Naive B cell (primary cell): ENCODE measurements at places on chromosomes 7 and 10.
A peak's percentile ranks its signal among the peaks of the same experiment; 100 is the strongest.

GRCh38 chr7:50411332-50411731 is 38.8 kb downstream of the FIGNL1 start:
- DNase-seq: peak; percentile 44

GRCh38 chr10:47050618-47051455 is 139.6 kb downstream of the PTPN20 start:
- no peak for DNase-seq

- DNase-seq: no peak
Measured at GRCh38 chr7:32048970-32049491, 21.2 kb downstream of the PDE1C start.

- no peak for DNase-seq
Measured at GRCh38 chr10:102782673-102783551, 39.2 kb downstream of the WBP1L start.

DNA sequence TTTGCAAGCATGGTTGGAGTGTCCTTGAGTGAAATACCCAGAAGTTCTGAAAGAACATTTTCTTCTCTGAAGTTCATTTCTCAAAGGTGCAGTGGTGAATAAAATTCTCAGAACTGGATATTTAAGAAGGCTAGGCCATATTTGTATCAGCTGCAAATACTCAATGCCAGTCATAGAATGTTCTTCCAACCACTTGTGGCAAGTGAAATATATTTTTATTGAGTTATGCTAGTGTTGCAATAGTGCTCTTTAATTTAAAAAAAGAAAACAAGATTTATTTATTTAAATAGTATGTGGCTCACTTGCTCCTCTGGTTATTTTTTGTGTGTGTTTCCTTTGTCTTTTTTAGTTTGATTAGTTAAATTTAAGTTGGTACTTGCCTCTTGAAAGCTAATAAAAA is 64.5 kb downstream of the PALS2 start:
- DNase-seq: no peak

DNA sequence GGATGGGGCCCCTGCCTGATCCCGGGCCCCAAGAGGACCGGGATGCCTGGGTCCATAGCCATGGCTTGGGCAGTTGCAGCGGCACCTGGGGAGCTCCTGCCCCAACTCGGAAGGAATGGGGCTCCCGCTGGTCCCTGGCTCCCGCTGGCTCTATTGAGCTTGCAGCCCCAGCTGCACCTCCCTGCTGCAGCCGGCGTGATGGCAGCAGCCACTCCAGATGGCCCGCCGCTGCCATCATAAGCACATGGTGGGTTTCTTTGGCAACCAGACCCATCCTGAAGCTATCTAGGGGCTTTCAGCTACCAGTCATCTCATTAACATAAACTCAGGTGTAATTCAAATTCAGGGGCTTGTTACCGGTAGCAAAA is 11.1 kb upstream of the DNMBP start:
- DNase-seq: no peak

GRCh38 chr10:45451407-45451806 is 77.4 kb downstream of the ALOX5 start:
- no peak for DNase-seq

- no peak for DNase-seq
Measured at GRCh38 chr7:50261593-50261992, 42.9 kb upstream of the IKZF1 start.

DNA sequence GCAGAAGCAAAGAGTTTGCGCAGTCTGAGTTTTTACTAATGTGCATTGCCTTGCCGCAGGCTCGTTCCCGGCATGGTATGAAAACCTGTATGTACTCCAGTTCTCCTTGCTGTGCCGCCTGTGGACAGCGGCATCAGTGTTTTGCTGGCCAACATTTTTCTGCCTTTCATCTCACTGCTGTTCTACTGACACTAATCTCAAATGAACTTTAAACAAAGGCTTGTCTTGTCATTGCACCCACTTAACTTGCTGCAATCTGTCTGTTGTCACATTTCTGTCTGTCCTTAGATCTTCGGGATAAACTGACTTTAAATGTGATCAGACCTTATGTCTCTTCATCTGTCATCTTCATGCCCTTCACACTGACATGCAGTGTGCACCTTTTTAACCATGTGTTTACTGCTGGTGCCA is 71.7 kb upstream of the ZNRF2 start:
- no peak for DNase-seq

DNA sequence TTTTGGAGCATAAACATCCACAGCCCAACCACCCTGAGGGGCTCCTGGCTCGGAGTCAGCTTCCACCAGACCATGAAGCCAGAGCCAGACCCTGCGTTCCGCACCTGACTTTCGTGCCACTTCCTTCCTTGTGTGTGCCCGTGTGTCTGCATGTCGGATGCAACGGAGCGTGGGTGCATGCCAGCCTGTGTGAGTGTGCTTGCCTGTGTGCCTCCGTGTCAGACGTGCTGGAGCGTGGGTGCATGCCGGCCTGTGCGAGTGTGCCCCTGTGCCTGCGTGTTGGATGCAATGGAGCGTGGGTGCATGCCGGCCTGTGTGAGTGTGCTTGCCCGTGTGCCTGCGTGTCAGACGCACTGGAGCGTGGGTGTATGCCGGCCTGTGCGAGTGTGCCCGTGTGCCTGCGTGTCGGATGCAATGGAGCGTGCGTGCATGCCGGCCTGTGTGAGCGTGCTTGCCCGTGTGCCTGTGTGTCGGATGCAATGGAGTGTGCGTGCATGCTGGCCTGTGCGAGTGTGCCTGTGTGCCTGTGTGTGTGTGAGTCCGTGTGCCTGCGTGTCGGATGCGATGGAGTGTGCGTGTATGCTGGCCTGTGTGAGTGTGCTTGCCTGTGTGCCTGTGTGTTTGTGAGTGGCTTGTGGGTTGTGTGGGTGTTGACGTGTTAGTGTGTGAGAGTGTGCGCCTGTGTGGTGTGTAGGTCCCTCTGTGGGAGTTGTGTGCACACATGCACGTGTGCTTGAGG is 28.1 kb upstream of the KNDC1 start:
- no peak for DNase-seq

DNA sequence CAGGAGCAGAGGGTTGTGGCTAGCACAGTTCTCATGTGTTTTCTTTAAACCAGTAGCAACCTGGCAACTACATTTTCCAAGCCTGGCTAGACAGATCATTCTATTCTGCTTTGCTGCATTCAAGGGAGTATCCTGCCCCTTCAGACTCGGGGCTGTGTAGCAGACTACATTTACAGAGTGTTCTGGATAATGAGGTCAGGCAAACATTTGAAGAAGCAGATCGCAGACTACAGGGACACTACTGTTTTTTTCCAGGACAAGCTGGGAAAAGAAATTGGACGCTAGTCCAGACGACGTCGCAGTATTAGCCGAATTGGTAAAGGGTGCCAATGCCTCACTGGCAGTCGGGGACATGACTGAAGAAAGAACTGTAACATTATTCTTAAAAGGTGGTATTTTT is 61.0 kb upstream of the PAPSS2 start:
- DNase-seq: no peak

DNA sequence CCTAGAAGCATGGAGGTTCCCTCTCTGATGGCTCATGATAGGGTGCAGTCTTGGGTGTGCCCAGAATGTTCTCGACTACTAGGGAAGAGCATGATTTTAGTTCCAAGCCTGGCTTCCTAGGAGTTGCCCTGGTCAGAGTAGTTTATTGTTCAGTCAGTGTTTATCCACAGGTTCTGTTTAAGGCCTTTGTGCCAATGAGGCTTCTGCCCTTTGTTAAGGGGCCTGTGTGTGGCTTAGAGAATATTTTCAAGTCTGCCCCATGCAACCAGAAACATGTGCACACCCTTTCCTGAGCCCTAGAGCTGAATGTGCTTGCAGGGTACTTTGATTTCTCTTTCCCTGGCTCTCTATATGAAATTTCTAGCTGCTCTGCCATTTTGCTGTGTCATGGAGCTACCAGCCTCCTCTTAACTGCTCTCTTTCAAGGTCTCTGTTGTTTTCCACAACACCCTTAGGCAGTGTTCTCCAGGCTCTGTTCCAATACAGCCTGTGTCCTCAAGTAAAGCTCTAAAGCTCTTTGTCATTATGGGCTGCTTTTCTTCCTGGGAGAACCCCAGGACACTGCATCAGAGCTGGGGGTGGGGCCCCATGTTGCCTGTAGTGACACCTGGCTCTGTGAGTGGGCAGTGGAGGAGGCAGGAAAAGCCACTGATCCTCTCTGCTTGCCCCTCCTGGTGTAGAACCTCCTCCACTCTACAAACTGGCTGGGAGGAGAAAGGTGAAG is 34.1 kb upstream of the TSPAN33 start:
- DNase-seq: no peak

DNA sequence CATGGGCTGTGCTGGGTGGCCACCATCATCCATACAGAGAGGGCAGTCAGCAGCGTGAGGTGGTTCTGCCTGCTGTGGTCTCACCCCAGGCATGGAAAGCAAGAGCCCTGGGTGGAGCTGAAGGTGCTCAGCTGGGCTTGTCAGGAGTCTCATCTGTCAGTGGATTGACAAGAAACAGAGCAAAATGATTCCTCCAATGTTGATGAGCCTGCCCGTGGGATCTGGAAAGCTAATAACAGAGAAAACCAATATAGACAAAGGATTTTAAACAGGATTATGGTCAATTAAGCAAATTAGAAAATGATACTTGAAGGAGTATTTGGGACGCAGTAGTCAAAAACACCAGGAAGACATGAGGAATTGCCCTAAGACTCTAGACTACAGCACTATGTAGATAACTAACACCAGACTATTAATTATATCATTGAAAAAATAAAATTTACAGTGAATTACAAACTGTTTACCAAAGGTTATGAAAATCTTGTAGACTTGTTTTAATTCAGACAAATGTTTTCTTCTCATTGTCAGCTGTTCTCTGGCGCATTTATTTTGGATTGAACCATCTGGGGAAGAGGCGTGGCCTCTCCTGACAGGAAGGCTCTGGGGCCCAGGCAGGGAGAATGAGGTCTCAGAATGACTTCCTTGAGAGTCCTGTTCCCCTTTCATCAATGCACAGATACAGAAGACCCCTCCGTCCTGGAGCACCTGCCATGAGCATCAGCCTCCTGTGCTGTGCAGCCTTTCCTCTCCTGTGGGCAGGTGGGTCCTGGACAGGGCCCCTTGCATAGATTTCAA is 211.2 kb upstream of the PRSS58 start:
- no peak for DNase-seq

- DNase-seq: no peak
Measured at GRCh38 chr7:116356333-116356965, 143.1 kb upstream of the CAV2 start.

DNA sequence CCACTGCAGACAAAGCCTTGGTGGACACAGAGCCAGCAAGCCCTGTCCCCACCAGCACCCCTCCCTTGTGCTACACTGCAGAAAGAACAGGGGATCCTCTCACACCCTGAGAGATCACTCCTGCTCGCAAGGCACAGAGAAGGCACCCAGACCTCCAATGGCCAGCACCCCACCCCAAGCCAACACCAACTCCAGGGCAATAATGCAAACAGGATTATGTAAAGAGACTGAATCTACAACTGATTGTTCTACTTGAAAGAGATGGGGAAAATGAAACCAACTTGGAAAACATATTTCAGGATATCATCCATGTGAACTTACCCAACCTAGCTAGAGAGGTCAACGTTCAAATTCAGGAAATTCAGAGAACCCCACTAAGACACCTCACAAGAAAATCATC is 26.5 kb upstream of the STARD3NL start:
- no peak for DNase-seq

DNA sequence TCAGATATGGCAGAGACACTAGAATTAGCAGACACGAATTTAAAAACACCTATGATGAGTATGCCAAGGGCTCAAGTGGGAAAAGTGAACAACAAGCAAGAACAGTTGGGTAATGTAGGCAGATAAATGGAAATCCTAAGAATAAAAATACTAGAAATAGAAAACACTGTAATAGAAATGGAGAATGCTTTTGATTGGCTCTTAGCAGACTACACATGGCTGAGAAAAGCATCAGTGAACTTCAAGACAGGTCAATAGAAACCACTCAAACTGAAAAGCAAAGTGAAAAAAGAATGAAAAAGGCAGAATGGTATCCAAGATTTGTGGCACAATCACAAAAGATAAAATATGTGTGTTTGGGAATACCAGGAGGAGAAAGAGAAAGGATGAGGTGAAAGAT is 82.3 kb downstream of the WDR37 start:
- DNase-seq: no peak

- DNase-seq: no peak
Measured at GRCh38 chr10:93030409-93030808, 30.2 kb upstream of the CYP26C1 start.

DNA sequence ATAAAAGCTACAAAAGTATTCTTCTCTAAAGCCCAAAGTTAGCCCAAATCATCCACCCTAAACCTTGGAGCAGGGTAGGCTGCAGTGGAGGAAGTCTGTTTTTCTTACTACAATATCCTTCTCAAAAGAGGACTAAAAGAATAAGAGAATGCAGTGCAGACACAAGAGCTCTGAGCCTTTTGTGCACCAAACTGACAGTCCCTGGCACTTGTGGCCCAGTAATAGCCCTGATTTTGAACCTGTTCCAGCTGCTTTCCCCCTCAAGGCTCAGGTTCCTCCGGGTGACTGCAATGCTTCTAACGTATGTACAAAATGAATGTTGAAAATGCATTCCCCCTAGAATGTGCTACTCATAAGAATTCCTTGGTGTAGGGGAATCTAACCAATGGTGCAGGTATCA is 154.4 kb downstream of the JAZF1 start:
- no peak for DNase-seq
